Activated CD8-positive, alpha-beta memory T cell treated with anti-CD3 and anti-CD28 coated beads for 4 hours (primary cell): ENCODE measurements at places on chromosomes 7 and 10.

DNA sequence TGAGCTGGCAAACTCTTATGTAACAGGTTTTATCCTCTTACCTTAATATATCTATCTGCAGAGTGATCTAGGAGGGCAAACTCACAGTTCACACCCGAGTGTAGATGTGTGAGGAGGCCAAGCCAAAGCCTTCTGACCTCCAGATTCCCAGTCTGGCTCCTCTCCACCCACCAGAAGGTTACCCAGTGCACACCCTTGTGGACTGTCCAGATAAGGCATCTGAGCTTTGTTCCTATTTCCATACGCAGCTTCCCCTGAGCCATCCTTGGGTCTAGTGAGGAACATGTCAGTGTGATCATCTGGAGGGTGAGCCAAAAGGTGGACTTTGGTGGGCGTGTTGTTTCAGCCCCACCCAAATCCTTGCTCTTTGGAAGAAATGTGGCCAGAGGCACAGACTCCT lies 203.0 kb upstream of the MEOX2 start:
- DNase-seq = no peak

DNA sequence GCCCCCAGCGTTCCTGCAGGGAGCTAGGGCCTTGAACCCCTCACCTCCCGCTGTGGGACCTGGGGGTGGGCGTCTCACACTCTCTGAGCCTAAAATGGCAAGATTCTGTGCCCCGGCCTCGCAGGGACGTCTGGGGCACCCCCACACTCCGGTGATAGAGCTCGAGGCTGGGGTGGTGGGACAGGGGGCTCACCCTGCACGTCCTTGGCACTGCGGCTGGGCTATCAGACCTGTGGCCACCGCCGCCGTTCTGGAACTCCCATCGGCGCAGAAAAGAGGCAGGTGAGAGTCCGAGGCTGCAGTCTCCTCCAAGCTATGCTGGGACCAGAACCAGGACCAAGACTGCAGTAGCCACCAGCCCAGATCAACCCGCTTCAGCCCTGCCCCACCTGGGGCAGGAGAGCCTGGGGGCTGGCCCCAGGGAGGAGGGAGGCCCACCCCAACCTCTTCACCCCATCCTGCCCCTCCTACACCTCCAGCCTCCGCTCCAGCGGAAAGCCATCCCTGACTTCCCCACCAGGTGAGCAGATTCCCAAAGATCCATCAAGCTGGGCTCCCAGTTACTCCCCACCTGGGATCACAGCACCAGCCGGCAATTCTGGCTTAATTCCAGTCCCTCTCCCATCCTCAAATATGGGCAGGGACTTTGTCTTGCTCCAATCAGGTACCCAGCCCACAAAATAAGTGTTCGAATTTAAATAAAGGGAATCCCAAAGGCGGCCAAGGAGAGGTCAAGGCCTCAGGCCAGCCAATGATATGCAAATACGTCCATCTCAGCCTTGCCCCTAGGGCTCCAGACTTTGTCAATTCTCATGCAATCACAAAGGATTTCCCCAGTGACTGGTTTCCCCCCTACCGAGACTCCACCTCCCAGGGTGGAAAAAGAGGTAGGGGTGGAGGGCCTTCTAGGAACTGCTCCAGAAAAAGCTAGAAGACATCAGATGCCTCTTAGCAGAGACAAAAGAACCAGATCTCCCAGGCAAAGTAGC lies 16.4 kb downstream of the TNRC18 start:
- DNase-seq = no peak

DNA sequence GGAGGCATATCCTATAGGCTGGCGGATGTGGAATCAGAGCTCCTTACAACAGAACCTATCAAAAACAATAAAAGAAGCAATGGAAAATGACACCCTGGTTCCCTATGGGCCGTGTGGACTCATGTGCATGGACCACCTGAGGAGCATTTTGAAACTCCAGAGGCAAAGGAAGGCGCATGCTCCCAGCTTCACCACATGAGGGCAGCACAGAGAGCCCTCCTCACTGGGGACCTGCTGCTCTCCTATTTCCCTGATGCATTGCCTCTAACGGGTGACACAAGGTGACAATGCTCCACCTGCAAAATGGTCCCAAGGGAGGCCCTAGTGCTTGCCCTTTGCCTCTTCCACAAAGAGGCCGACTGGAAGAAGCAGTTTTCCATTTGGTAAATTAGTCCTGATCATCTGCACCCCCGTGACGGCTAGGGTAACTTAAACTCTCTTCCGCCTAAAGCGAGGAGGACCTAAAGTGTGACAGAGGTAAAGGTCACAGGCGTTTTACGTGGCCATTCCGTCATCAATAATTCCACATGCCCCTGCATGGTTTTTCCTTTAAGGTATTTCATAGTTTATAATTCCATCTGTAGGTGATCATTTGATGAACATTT lies 67.7 kb downstream of the GPAM start:
- DNase-seq = no peak

GRCh38 chr7:7265081-7266075 lies 83.0 kb downstream of the C1GALT1 start:
- DNase-seq = no peak

- DNase-seq = no peak
Measured at GRCh38 chr10:31073211-31073610, 41.5 kb upstream of the ZNF438 start.
